ENCODE measurements at places on chromosomes 5 and 9. TPM values are rescaled to one million over a fixed set of nuclear protein-coding genes. Genes with fewer than 3 reads are reported as not detected.

The ELP1 gene
- total RNA-seq, result 27.4 TPM

The CCNO gene
- not detected for total RNA-seq

The GMCL2 gene
- total RNA-seq, result not detected

The DPM2 gene
- total RNA-seq, result 10.2 TPM

The OR13D1 gene
- total RNA-seq, result not detected

The ARHGEF28 gene
- total RNA-seq, result 15.9 TPM

The SHOC1 gene
- under 0.01 TPM for total RNA-seq

The SLC1A1 gene
- 36.4 TPM for total RNA-seq

The PPP1R2B gene
- total RNA-seq, result 0.09 TPM

The LCN6 gene
- total RNA-seq, result not detected

The PTGDS gene
- 2.3 TPM for total RNA-seq

The NPR3 gene
- 422 TPM for total RNA-seq

The PAIP1 gene
- 77.4 TPM for total RNA-seq

The MINAR2 gene
- total RNA-seq, result under 0.01 TPM

The ARL14EPL gene
- total RNA-seq, result 0.18 TPM

The ORM2 gene
- total RNA-seq, result not detected

The ZNF367 gene
- 0.37 TPM for total RNA-seq

The SIT1 gene
- not detected for total RNA-seq

All from smooth muscle cell of bladder (primary cell).